Tracheal epithelial cell (primary cell): ENCODE measurements at places on chromosomes 4 and X. TPM values are rescaled to one million over a fixed set of nuclear protein-coding genes. Genes with fewer than 3 reads are reported as not detected.

Gene UGT2B10
- not detected in 2 replicates for total RNA-seq

Gene TBX22
- total RNA-seq: not detected in 2 replicates

Gene ENOPH1
- 87.7 and 95.5 TPM in 2 replicates for total RNA-seq

Gene SLC25A5
- 282 and 442 TPM in 2 replicates for total RNA-seq

Gene SPANXN4
- not detected in 2 replicates for total RNA-seq

Gene METTL14
- 22.8 and 43.6 TPM in 2 replicates for total RNA-seq

Gene AFAP1
- 8.7 and 27.0 TPM in 2 replicates for total RNA-seq

Gene NDP
- 0.48 TPM in 1 of 2 replicates, not detected in the other for total RNA-seq

Gene ANK2
- 5.8 and 15.2 TPM in 2 replicates for total RNA-seq

Gene TAPT1
- total RNA-seq: 11.5 and 11.8 TPM in 2 replicates

Gene DCAF4L1
- 0.21 and 0.48 TPM in 2 replicates for total RNA-seq

Gene GPC4
- 0.64 and 5.3 TPM in 2 replicates for total RNA-seq

Gene LNX1
- total RNA-seq: 1.7 and 4.0 TPM in 2 replicates

Gene FAM236A
- not detected in 2 replicates for total RNA-seq

Gene GIMD1
- not detected in 2 replicates for total RNA-seq

Gene FUNDC2
- total RNA-seq: 42.4 and 60.7 TPM in 2 replicates

Gene ZC4H2
- 3.4 and 5.3 TPM in 2 replicates for total RNA-seq

Gene L1CAM
- total RNA-seq: 0.85 and 20.7 TPM in 2 replicates

Gene PDE5A
- total RNA-seq: 4.3 and 5.3 TPM in 2 replicates

Gene PLRG1
- total RNA-seq: 95.9 and 105 TPM in 2 replicates

Gene F8A3
- 5.3 TPM in 1 of 2 replicates, not detected in the other for total RNA-seq

Gene C4orf36
- 1.3 and 2.9 TPM in 2 replicates for total RNA-seq
